ENCODE measurements at places on chromosomes 6 and 20. TPM values are rescaled to one million over a fixed set of nuclear protein-coding genes. Genes with fewer than 3 reads are reported as not detected.

PRSS35 gene
- not detected for total RNA-seq

KCNB1 gene
- not detected for total RNA-seq

IP6K3 gene
- total RNA-seq, result not detected

- DNase-seq, result no peak
These were observed 58.4 kb upstream of the IER3 start for GRCh38 chr6:30802731-30803130.

- no peak for DNase-seq
These were observed 792 bp upstream of the FUT9 start for GRCh38 chr6:96014846-96015517.
